ENCODE measurements at places on chromosomes 13 and 19. TPM values are rescaled to one million over a fixed set of nuclear protein-coding genes. Genes with fewer than 3 reads are reported as not detected.

GRCh38 chr19:11924886-11925650, at the start of gene ZNF700:
Gene ZNF700 (plus strand): TSS chr19:11925107. CDS start chr19:11925211, 104 bp downstream.
- DNase-seq: peak; percentile 93

GRCh38 chr19:46499692-46500091, 4.0 kb upstream of the PNMA8B start:
- DNase-seq: no peak

MEF2B gene
- 1.8 TPM for total RNA-seq

KLK2 gene
- not detected for total RNA-seq

DNA sequence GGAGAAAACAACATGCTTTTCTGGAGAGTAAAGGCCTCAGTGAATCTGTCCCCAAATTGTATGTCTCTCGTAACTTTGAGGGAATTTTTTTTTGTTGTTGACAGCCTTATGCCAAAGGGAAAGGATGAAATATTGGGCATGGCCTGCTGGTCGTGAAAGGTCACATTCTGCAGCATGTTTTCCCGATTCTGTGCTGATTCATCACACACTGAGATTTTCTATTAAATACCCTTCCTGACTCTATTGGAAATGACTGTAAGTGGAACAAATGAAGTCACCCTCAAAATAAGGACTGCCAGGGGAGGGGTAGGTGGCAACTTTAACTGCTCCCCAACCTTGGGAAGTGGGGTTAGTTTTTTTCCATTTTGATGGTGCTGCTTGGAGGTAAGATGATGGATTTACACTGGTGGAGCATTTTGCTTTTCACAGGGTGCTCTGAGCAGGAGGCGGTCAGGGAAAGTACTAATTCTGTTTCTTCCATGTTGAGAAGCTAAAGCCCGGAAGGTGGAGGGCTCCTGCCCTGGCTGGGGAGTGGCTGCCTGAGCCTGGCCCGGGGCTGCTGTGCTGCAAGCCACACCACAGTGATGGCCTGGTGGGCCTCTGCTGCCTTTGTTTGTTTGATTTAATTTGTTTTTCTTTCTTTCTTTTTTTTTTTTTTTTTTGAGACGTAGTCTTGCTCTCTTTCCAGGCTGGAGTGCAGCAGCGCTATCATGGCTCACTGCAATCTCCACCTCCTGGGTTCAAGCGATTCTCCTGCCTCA, 116.8 kb upstream of the SPATA13 start:
- DNase-seq: no peak

CASP14 gene
- total RNA-seq: 0.58 TPM

GRCh38 chr13:112940236-112940635, 28.8 kb upstream of the MCF2L start:
- DNase-seq: no peak

All from PC-9 (cell line).